ENCODE measurements at places on chromosomes 6 and 20.
A peak's percentile ranks its signal among the peaks of the same experiment; 100 is the strongest.

GRCh38 chr6:52554684-52555280 is 22.1 kb downstream of the TRAM2 start:
- peak; percentile 11 for DNase-seq

- DNase-seq = no peak
These were observed 46.7 kb downstream of the FGD2 start for GRCh38 chr6:37052027-37052628.

GRCh38 chr6:163647624-163648023 is 233.1 kb downstream of the QKI start:
- DNase-seq = no peak

DNA sequence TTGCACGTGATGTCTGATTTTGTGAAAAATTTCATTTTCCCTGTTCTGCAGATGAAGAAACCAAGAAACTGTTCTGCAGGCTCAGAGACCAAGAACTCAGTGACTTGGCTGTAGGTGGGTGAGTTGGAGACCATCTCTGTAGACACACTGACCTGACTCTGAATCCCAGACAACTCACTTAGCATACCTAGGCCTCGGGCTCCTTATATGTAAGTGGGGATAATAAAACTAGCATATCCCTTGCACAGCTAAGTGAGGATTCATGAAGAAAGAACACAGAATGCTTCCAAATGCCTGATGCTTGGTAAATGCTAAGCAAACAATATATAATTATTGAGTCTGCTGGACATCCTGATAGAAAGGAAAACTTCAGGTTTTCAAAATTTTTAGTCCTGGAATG is 70.8 kb downstream of the B3GAT2 start:
- no peak for DNase-seq

- no peak for DNase-seq
These were observed 6.4 kb downstream of the ACSS1 start for GRCh38 chr20:25051386-25052155.

- no peak for DNase-seq
These were observed 46.1 kb upstream of the ENPP1 start for GRCh38 chr6:131761762-131762067.

DNA sequence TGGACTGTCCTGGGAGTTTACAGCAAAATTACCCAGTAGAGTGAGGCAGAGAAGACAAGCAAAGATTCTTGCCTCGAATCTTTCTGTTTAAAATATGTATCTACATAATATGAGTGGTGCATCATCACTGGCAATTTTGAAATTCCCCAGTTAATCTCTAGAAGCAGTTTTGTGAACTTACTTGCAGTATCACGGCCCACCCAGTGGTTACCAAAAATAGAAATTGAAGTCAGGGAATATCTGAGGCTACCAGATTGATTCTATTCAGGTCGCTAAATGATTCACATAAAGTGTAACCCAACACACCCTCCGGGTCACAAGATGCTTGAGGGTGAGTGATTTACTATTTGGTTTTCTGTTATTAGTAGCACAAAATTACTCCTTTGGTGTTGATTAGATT is 111.9 kb downstream of the PPP1R14C start:
- DNase-seq = no peak

GRCh38 chr6:21537637-21538036 is 55.9 kb upstream of the SOX4 start:
- no peak for DNase-seq

DNA sequence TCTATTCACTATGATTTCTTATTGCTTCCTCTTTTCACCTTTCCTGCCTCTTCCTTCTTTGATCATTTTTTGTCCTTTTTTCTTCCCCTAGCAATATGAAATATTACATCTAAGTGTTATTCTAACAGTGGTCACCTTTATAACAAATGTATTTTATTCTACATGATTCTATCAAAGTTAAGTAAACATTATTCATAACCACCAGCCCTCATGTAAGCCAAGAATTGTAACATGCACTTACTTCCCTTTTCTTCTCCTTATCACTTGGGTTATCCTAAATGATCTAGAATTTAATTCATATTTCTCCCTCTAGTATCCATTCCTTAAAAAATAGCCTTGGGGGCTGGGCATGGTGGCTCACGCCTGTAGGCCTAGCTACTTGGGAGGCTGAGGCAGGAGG is 88.3 kb upstream of the SLC22A23 start:
- DNase-seq = no peak

- peak; percentile 15 for DNase-seq
These were observed 10.1 kb downstream of the SLC22A2 start for GRCh38 chr6:160248538-160248937.

DNA sequence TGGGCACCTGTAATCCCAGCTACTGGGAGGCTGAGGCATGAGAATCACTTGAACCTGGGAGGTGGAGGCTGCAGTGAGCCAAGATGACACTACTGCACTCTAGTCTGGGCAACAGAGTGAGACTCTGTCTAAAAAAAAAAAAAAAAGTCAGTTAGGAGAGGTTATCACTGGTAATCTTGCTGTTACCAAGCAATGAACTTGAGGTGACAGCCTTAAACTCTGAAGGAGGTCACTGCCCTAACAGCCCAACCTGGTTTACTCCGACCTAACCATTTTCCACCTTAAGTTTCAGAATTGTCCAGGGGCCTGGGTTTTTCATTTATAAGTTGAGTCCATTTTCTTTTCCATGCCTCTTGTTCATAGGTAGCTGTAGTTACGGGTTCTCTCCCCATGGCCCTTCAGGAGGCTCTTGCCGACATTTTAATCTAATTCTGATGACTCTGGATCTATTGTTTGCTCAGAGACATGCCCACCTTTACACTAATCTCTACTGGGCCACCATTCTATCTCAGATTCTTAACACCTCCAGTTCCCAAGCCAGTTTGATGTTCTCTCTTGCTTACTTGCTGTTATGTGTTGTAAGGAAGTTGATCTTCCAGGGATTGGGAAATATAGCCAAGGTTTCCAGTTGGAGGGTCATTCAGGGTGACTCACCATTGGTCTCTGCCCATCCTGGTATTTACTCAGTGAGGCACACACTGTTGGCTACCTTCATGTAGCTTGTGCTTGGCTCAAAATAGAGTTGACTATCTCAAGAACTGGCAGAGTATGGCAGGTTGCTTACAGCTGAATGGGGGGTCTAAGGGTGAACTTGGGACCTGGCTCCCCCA is 29.1 kb downstream of the SHLD1 start:
- peak; percentile 69 for DNase-seq

DNA sequence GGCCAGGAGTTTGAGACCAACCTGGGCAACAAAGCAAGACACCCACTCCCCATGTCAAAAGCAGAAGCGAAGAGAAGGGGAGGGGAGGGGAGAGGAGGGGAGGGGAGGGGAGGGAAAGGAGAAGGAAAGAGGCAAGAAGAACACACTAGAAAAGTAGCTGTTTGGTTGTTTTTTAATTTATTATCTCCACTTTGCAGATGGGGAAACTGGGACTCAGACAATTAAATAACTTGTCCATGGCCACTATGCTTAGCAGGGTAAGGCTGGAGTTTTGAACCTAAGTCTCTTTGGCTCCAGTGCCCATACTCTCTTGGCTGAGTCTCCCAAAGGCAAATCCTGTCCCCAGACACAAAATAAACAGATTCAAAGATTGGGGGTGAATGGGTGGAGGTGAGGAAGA is 12.4 kb upstream of the GHRH start:
- DNase-seq = no peak

DNA sequence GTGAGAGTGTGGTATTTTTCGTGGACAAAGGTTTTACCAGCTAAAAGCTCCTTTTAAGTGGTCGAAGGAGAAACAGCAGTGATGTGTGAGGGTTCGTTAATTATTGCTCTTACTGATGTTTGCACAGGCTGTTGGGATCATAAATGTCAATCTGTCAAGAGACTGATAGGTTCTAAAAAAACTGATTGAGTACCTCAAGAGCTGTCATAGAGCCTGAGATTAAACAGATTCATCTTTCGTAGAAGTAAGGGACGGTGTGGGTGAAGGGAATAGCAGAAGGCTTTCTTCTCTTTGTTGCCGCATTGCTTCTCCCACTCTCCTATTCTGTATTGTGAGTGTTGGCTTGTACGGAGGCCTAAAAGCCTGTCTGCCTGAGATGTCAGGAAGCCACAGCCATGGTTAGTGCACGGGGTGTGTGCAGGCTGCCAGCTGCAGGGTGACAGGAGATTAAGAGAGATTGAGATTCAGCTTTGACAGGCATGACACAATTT is 291.0 kb downstream of the ZFAND3 start:
- DNase-seq = peak; percentile 9

GRCh38 chr6:166775923-166776220 is 148.8 kb upstream of the RPS6KA2 start:
- no peak for DNase-seq

DNA sequence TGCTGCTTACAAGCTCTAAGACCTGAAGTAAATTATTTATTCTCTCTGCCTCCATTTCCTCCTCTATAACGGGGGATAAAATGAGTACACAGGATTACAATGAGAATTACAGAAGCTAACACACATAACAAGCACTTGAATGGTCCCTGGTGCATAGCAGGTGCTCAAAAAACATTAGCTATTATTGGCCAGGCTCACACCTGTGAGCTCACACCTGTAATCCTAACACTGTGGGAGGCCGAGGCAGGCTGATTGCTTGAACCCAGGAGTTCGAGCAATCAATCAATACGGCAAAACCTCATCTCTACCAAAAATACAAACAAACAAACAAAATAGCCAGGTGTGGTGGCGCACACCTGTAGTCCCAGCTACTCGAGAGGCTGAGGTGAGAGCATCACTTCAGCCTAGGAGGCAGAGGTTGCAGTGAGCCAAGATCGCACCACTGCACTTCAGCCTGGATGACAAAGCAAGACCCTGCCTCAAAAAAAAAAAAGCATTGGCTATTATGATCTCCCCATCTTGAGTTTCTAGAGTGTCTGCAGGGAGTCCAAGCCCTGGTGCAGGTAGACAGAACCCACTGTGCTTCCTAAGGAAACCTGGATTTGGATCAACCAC is 68.1 kb downstream of the PREX1 start:
- DNase-seq = no peak

GRCh38 chr6:45877970-45878590 is 137.6 kb downstream of the CLIC5 start:
- no peak for DNase-seq

GRCh38 chr20:35465976-35466375 is 10.6 kb downstream of the CEP250 start:
- no peak for DNase-seq

DNA sequence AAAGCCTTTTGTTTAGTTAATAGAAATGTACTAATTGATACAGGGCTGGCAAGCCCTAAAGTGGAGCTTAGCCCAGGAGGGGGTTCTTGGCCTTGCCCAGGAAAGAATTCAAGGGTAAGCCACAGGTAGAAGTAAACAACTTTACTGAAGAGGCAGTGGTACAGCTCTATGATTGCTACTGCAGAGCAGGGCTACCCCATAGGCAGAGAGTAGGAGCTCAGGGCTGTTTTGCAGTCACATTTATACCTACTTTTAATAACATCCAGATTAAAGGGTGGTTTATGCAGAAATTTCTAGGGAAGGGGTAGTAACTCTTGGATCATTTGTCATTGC is 680.4 kb upstream of the GJE1 start:
- DNase-seq = no peak

GRCh38 chr6:41228616-41229015 is 467 bp downstream of the TREML4 start:
- peak; percentile 5 for DNase-seq

DNA sequence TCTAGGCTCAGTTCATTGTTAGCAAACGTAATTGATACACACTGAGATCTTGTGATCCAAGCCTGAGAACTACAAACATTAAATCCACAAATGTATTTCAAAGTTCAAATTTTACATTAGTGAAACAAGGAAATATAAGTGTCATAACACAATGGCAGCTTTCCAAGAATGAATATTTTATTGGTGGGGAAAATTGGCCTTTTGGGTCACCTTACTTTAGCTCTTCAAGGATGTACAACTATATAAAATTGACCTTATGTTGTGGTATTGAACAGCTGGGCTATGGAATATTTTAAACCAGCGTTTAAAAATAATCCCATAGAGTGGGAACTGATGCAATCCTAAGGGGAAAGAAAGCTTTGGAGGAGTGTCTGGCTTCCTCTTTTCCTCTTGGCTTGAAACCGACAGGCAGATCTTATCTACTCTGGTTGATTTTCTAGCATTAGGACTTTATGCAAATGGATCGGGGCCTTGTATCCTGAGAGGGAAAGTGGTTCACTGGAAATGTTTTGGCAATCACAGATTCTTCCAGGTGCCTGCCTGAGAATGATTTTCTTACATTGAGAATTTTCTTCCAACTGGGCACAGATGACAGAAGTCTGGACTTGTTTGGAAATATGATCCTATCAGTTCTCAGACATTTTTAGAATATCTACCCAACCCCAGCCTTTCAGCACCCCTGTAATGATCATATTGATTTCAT is 184.8 kb upstream of the ECI2 start:
- peak; percentile 68 for DNase-seq

DNA sequence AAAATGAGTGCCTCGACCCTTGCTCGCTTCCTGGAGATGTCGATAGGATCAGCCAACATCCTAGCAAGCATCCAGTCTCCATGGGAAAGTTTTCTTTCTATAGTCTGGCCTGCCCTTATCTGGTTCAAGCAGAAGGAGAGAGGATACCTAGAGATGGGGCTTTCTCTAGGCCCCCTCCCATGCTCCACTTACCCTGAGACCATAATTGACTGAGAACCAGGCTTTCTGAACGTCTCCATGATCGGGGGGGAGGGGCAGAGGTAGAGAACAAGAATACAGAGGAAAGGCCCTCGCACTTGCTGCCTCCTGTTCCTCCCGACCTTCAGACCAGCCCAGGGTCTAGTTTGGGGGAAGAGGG is 31.6 kb upstream of the EPB41L1 start:
- no peak for DNase-seq

DNA sequence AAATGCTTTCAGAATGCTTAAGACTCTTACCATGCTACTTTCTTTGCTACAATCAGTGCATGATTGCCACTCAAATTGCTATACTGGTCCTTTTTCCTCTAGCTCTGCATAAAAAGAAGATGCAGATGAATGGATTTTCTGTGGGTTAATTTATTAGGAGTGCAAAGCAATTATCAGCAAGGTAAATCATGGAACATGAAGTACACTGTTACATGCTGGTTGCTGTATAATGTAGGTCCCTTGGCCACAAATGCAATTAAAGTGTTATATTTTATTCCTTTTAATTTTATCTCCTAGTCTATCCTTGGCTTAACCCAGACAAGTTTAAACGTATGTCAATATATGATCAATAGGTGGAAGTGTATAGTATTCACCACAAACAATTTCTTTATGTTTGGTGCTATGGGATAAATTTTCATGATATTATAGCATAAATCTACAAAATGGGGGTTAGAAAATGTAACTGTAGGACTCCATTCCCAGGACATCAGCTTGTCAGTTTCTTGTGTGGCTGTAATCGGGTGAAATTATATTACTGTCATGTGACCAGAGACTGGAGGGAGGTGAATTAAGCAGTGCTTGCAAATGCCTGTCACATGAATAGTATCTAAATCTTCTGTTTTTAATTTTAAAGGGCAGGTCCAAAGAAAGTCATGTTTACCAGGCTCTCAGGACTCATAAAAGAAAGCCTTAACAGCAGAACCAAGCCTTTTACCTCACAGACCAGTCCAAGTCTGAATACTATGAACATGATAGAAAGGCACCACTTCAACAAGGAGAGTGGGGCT is 176.9 kb upstream of the ID4 start:
- no peak for DNase-seq

GRCh38 chr20:10670501-10671220 is 3.1 kb downstream of the JAG1 start:
- no peak for DNase-seq

All from GM23248 (cell line).